ENCODE measurements at places on chromosomes 2 and 18. TPM values are rescaled to one million over a fixed set of nuclear protein-coding genes. Genes with fewer than 3 reads are reported as not detected.

VWA3B gene
- total RNA-seq: 0.98 TPM

CDH7 gene
- 2.7 TPM for total RNA-seq

SATB2 gene
- 310 TPM for total RNA-seq

BZW1 gene
- total RNA-seq: 350 TPM

HRH4 gene
- not detected for total RNA-seq

GCG gene
- total RNA-seq: 0.49 TPM

CXCR4 gene
- 32.9 TPM for total RNA-seq

NRBP1 gene
- total RNA-seq: 56.5 TPM

RFTN2 gene
- total RNA-seq: 18.7 TPM

CERKL gene
- total RNA-seq: 1.2 TPM

RBFA gene
- 31.0 TPM for total RNA-seq

POU3F3 gene
- 230 TPM for total RNA-seq

REG3A gene
- not detected for total RNA-seq

SNORC gene
- 0.74 TPM for total RNA-seq

SPHKAP gene
- 37.4 TPM for total RNA-seq

COX5B gene
- 134 TPM for total RNA-seq

SAG gene
- not detected for total RNA-seq

ACADL gene
- total RNA-seq: 4.7 TPM

SFT2D3 gene
- 7.9 TPM for total RNA-seq

CNGA3 gene
- total RNA-seq: 2.5 TPM

MC5R gene
- total RNA-seq: 0.25 TPM

REEP1 gene
- total RNA-seq: 125 TPM

FHOD3 gene
- total RNA-seq: 41.6 TPM

CCL20 gene
- not detected for total RNA-seq

KIAA2012 gene
- 0.98 TPM for total RNA-seq

SKA1 gene
- 2.0 TPM for total RNA-seq

TAF1B gene
- total RNA-seq: 22.9 TPM

IL1A gene
- total RNA-seq: not detected

LRRC30 gene
- not detected for total RNA-seq

CNPPD1 gene
- total RNA-seq: 26.8 TPM

NXPH2 gene
- 17.2 TPM for total RNA-seq

FZD7 gene
- total RNA-seq: 5.4 TPM

SERPINB11 gene
- total RNA-seq: not detected

PLEK gene
- 1.7 TPM for total RNA-seq

AFF3 gene
- 81.4 TPM for total RNA-seq

KCNF1 gene
- 17.2 TPM for total RNA-seq

CRYGD gene
- total RNA-seq: 1.2 TPM

GTF2A1L gene
- 1.7 TPM for total RNA-seq

UGT1A3 gene
- total RNA-seq: not detected

KYNU gene
- total RNA-seq: under 0.01 TPM

EN1 gene
- total RNA-seq: not detected

PLEKHH2 gene
- total RNA-seq: 2.5 TPM

LTBP1 gene
- total RNA-seq: 30.7 TPM

ACAA2 gene
- total RNA-seq: 23.6 TPM

EPB41L5 gene
- 70.1 TPM for total RNA-seq

ST8SIA5 gene
- total RNA-seq: 13.3 TPM

UGT1A5 gene
- not detected for total RNA-seq

ITGB1BP1 gene
- 50.4 TPM for total RNA-seq

PLGLB1 gene
- 6.6 TPM for total RNA-seq

GKN1 gene
- 2.0 TPM for total RNA-seq

TNFAIP6 gene
- 0.25 TPM for total RNA-seq

BCL2 gene
- 17.7 TPM for total RNA-seq

MYO3B gene
- 0.25 TPM for total RNA-seq

CAPG gene
- 7.6 TPM for total RNA-seq

MEIS1 gene
- 11.1 TPM for total RNA-seq

All from temporal lobe (tissue), 4 donors.